ENCODE measurements at places on chromosomes 1 and 21.

DNA sequence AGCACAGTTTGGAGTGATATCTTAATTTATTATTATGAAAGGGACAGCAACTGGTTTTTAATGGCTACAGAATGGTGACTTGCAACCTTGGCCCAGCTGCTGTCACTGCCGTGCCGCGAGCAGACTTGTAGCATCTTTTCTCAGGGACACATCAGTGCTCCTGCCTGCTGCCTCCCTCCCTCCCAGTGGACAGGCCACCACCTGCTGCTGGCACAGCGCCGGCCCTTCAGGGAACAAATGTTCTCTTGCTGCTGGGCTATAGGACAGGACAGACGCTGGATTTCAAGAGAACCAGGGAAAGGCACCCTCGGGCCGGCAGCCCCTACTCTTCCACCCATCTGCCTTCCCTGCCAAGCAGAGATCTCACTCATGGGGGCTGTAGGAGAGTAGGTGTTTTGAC lies 413.8 kb upstream of the NFIA start:
- no peak for DNase-seq

GRCh38 chr1:64839732-64840405 lies 95.0 kb downstream of the RAVER2 start:
- no peak for DNase-seq

DNA sequence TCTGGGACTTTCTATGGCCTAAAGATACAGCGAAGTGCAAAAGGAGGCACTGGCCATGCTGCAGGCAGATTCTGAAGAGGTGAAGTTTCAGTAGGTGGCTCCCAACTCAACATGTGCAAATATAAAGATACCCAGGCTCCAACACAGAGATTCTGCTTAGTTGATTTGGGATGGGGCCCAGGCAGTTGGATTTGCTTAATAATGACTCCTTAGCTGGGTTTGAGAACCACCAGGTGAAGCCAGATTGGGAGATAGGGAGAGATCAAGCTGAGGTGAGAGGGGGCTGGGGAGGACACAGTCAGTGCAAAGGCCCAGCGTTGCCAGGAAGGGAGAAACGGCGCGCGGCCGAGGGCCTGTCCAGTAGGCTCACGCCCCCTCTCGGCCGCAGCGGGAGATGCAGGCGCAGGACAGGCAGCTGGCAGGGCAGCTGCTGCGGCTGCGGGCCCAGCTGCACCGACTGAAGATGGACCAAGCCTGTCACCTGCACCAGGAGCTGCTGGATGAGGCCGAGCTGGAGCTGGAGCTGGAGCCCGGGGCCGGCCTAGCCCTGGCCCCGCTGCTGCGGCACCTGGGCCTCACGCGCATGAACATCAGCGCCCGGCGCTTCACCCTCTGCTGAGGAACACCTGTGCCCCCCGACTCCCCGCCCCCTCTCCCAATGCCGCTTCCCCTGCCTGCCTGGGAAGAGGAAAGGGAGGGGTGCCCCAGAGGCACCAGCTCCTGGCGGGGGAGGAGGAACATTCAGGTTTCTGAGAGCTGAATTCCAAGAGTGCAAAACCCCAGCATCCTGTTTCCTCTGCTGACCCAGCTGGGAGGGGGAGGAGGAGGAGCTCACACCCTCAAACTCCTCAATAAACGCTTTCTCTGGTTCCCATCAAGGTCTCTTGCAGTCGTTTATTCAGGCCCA lies 1.2 kb downstream of the FAM167B start:
- DNase-seq: no peak

- DNase-seq: no peak
Measured at GRCh38 chr1:57832612-57833011, 408.8 kb upstream of the DAB1 start.

DNA sequence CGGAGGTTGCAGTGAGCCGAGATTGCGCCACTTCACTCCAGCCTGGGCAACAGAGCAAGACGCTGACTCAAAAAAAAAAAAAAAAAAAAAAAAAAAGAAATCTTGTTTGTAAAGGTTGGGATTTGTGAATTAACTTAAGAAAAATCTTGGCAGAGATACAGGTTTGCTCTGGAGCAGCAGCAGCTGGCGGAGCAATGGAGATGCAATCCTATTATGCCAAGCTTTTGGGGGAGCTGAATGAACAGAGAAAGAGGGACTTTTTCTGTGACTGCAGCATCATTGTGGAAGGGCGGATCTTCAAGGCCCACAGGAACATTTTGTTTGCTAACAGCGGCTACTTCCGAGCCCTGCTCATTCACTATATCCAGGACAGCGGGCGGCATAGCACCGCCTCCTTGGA lies 5.6 kb downstream of the ZBTB8B start:
- DNase-seq: no peak

- DNase-seq: peak; percentile 11
Measured at GRCh38 chr1:223363856-223364684, at the start of gene SUSD4. Gene SUSD4 (minus strand): TSS chr1:223364176. CDS start chr1:223363425, 751 bp downstream.

DNA sequence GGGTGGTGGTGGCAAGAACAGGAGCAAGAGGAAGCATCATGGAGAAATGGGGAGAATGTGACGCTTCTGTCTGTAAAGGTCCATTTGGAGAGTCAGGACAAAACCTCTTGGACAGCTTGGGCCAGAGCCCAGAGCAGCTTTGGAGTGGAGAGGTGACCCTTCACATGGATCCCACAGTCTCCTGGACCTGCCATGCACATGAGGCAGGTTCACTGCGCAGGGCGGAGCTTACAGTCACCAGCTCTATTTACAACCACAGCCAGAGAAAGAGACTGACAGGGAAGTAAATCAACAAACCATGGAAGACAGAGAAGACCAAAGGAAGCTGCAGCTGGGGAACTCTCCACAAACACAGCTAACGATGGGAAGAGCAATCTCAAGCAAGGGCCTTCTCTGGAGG lies 828 bp upstream of the RGS8 start:
- DNase-seq: no peak

DNA sequence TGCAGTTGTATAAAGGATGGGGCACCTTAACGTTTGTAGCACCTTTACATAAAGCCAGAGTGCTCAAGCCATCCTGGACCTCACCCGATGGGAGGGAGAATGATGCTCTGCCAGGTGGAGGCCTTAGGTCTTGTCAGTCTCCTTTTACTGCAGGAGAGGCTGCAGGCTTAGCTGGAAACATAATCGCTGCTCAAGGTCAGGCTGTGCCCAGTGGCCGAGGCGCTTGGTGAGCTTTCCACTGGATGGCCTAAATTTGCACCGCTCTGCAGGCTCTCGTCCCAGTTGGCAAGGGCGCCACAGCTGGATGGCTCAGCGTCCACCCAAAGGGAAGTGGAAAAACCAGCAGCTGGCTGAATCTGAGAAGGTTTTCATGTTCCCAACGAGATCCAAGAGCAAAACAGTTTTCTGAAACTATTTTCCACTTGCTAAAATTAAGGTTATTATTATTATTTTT lies 438.9 kb downstream of the CAMTA1 start:
- no peak for DNase-seq

GRCh38 chr1:155136748-155137147 lies 1.1 kb downstream of the SLC50A1 start:
- no peak for DNase-seq

DNA sequence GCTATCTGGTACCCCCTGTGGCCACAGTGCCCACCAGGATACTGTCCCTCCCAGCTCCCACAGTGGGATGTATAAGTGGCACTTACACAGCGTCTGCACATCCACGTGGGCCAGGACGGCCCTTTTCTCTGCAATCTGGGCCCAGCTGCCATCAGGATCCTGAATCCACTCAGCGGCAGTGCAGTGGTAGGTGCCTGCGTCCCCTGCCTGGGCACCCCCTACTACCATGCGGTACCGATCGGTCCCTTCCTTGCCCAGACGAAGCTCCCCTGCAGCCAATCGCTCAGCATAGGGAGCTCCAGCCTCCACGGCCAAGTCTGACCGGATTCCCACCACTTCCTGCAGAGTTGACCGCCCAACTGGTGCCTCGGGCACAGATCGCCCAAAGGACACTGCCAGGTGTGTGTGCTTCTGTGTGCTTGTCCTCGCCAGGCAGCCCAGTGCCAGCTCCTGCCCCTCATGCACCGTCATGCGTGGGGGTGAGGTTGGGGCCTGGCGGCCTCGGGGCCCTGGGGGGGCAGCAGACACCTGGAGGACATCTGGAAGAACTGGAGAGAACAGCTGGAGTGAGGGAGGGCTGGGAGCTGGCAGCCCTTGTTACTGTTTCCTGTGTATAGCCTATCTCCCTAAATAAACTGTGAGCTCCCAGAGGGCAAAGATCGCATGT lies 4.7 kb downstream of the IGSF8 start:
- DNase-seq: no peak

DNA sequence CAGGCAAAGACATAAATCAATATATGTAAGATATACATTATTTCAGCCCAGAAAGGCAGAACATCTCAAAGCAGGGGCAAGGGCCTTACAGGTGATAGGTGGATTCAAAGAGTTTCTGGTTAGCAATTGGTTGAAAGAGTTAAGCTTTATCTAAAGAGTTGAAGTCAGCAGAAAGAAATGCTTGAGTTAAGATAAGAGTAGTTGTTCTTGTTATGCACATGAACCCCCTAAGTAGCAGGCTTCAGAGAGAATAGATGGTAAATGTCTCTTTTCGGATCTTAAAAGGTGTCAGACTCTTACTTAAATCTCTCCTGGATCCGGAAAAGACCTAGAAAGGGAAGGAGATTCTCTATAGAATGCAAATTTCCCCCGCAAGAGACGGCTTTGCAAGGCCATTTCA lies 8.3 kb upstream of the ZBTB40 start:
- DNase-seq: no peak

DNA sequence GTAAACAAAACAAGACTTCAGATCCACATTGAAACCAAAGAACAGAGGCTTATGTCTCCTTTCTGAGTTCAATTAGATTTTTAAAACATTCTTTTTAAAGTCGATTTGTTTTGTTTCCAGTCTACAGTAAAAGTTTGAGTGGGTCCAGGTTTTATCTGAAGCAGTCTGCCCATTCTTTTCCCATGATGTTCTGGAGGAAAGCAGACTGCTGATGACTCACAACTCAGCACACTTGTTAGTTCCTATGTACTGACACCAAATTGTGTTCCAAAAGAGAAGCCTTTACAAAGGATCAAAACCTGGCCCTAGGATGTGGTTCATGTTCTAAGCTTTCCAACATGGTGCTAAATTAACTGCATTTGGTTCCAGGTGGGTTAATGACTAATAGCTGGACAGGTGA lies 11.4 kb upstream of the CCN1 start:
- no peak for DNase-seq

GRCh38 chr1:195954848-195955247 lies 653.4 kb downstream of the KCNT2 start:
- no peak for DNase-seq

DNA sequence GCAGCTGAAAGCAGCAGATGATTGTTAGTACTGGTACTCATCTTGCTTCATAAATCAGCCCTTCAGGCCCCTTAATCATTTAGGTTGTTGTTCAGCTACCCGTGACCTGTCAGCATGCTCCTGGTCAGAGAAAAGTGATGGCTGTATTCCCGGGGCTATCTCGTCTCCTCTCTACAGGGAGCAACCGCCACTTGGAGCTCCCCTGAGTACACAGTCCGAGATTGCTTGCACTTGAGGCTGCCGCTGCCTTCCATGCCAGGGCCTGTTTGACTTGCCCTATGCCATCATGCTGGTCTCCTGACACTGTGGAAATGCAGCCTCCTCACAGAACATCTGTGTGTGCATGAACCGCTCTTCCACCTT lies 97.5 kb downstream of the SPATA46 start:
- DNase-seq: no peak

DNA sequence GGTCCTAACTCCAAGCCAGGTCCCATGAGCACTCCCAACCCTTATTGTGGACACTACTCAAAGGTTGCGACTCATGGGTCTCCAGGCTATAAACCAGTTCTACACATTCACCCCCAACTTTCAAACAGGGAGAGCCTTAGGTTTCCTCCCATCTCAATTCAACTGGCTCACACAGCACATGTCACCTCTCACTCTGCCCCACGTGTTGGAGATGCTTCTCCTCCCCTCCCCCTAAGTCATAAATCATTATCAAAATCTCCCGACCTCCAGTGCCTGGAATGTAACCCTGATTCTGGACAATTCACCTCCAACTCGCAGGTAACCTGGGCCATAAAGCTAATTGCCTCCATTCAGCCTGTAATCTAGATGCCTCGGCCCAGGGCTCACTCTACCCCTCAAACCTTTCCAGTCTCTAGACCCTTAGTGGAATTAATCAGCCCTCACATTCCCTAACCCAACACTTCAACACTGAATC lies 595 bp downstream of the AK2 start:
- DNase-seq: peak; percentile 43

DNA sequence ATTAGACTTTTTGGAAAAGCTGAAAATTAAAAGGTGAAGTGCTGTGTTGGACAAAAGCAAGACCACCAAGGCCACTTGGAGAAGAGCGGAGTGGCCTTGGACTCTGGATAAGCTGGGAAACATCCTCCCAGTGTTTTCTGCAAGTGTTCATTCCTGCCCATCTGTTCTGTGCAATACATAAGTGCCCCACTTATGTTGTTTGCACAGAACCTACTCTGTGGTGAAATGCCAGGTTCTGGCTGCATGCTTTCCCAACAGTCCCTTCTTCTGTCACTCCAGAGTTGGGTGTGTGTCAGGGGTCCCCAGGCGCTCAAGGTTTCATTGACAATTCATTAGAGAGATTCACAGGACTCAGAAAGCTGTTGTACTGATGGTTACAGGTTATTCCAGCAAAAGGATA lies 30.3 kb downstream of the NHLH2 start:
- no peak for DNase-seq

DNA sequence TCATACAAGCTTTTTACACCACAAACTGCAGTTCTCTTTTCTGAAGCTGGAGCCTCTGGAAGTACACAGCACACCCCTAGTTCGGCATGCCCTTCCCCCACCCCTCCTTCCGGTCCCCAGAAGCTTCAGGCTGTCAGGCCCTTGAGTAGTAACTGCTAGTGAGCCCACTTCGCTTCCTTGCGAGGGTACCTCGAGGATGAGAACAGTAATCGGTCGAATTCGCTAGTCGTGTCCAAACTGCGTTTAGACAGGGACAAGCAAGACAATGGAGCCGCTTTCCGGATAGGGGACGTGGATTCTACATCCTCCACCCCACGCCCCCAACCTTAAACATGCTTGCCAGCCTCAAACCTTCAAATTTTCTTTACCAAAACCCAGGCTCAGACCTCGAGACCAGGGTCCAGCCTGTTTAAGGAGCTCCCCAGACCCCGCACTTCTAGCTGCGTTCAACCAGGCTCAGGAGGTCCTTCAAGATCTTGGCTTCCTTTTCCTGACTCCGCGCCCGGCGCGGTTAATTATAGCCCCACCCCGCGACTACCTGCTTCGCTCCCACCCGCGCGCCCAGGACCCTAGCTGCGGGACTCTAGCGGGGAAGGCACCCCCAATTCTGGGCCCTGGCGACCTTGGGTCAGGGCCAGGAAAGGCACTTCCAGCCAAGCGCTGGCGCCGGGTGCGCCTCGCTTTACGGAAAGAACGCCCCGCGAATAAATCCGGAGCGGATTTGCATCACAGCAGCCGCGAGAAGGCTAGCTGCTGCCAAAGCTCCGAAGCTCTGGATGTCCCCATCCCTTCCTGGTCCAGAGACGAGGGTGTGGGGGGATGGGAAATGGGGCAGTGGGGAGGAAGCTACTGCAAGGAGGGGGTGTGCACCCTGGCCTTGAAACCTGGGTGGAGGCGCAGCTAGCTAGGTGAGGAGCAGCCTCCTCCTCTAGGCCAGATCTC lies 8.1 kb upstream of the TSPAN1 start:
- no peak for DNase-seq

- DNase-seq: no peak
Measured at GRCh38 chr1:188194916-188195315, 1366.2 kb downstream of the PLA2G4A start.

GRCh38 chr1:205172729-205173366 lies 38.7 kb downstream of the DSTYK start:
- DNase-seq: peak; percentile 91

Measured in RCC 7860 (cell line).